ENCODE measurements at places on chromosomes 11 and 22.
A peak's percentile ranks its signal among the peaks of the same experiment; 100 is the strongest.

DNA sequence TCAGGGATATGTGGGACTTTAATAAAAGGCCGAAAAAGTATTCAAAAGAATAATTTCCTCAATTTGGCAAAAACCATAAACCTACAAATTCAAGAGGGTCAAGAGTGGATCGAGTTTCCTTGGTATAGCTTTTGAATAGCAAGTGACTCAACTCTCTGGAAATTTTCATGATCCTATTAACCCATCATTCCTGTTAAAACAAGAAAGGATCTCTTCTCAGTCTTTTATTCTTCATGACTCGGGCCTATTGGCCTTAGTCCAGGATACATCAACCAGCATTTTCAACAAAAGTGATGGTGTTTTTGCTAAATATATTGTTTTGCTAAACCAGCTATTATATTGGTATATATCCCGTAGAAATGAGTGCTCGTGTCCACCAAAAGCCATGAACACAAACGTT lies 110.3 kb downstream of the ATXN10 start:
- no peak for DNase-seq

DNA sequence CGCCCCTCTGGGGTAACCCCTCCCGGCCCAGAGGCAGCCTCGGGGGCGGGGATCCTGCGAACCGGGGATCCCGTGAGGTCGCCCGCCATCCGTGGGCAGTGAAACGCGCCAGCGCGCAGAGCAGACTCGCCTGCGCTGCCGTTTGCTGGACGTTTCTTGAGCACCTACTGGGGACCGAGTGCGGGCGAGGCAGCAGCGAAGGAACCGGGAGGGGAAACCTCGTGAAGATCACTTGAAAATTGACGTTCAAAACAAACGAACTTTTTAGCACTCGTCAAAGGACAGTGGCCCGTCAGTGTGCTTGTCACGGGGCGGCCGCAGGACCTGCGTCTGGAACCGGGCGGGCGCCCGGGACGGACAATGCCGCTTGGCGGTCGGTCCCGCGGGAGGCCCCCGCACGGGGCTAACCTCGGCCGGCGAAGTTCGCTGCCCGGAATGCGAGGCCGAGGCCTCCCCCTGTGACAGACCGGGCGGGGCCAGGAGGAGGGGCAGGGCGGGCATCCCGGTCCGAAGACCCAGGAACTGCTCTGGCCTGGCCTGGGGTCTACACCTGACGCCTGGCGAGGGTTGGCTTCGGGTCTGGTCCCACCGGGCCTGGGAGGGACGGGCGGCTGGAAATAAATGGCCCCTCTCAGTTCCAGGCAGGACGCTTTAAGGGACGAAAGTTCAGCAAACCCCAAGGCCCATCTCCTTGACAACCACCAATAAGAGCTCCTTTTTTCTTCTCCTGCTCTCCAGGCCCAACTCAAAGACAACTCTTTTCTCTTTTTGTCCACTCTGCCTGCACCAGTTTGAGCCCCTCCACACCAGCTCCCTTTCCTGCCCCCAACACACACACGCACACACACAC lies 723 bp upstream of the SCUBE1 start:
- no peak for DNase-seq

DNA sequence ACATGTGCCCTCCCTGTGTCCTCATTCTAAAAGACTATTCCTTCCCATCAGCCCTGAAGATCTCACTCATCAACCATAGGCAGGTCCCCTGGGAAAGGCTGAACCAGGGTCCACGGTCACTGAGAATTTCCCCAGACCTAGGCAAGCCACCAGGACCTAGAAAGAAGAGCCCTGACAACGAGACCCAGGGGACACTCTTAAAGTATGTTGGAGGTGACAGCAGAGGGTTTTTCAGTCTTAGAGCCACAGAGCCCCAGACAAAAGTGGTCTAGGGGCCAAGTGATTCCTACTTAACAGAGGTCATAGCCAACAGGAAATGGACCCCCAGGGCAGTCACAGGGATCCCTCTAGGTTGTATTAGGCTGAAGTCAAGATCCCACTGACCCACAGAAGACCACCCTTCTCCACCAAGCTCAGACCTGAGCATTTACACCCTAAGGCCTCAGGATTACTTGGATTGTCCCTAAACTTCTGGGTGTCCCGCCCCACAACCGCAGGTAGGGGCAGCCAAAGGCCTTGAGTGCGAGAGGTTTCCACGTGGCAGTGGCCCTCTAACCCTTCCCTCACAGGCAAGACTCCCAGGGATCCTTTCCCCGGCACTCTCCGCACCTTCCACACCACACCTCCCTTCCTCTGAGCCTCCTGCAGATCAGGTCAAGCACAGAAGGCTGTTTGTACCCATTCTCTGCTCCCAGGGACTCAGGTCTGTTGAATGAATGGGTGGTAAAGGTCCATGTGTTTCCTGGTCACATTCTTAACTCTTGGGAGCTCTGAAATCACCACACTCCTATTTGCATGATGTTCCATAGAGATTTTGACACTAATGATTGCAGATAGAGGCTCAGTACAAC lies 12.3 kb downstream of the POU2AF1 start:
- no peak for DNase-seq

DNA sequence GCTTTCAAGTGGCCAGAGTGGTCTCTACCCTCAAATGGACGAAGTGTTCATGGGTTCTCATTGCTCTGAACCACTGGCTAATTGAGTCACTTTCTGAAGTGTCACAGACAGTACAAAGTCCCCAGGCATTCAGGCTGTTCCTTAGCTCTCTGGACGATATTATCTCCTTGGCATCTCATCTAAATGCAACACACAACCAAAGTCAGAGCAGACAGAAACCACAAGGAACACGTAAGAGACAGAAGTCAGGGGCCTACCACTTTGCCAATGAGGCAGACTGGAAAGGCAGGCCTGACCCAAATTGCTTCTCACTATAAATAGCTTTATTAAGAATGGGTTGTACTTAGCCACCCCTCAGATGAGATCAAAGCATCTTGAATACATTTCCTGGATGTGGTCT lies 29.0 kb upstream of the LDLRAD3 start:
- no peak for DNase-seq

- DNase-seq: no peak
Measured at GRCh38 chr11:78717041-78717440, 142.4 kb upstream of the NARS2 start.

- DNase-seq: peak; percentile 62
Measured at GRCh38 chr22:45632791-45633515, 38.7 kb upstream of the ATXN10 start.

DNA sequence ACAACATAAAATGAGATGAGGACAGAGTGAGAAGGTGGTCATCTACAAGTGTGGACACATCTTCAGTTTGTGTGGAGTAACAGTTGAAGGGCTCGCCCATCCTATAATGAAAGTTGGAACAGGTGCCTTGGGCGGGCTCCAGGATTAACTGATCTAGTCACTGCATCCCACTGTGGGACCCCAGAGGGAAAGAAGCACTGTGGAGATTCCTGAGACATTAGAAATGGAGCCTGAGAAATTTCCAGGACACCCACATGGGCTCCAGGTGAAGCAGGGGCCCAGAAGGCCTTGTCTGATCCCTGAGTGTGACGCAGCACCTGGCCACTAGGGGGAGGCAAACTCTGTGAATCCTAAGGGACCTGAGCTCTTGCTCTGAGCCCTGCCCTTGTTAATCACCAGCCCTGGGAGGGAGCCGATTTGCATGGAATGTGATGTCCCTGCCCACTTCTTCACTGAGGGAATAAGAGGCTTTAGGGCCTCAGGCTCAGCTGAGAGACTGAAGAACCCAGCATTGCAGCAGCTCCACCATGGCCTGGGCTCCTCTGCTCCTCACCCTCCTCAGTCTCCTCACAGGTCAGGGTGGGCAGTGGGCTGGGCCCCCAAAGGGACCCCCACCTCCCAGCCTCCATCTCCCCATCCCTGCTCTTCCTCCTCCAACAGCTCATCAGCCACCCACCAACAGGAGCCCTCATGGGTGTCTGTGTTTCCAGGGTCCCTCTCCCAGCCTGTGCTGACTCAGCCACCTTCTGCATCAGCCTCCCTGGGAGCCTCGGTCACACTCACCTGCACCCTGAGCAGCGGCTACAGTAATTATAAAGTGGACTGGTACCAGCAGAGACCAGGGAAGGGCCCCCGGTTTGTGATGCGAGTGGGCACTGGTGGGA lies 98.4 kb downstream of the VPREB1 start:
- peak; percentile 54 for DNase-seq

GRCh38 chr11:96486890-96487611 lies 97.2 kb downstream of the JRKL start:
- peak; percentile 84 for DNase-seq

DNA sequence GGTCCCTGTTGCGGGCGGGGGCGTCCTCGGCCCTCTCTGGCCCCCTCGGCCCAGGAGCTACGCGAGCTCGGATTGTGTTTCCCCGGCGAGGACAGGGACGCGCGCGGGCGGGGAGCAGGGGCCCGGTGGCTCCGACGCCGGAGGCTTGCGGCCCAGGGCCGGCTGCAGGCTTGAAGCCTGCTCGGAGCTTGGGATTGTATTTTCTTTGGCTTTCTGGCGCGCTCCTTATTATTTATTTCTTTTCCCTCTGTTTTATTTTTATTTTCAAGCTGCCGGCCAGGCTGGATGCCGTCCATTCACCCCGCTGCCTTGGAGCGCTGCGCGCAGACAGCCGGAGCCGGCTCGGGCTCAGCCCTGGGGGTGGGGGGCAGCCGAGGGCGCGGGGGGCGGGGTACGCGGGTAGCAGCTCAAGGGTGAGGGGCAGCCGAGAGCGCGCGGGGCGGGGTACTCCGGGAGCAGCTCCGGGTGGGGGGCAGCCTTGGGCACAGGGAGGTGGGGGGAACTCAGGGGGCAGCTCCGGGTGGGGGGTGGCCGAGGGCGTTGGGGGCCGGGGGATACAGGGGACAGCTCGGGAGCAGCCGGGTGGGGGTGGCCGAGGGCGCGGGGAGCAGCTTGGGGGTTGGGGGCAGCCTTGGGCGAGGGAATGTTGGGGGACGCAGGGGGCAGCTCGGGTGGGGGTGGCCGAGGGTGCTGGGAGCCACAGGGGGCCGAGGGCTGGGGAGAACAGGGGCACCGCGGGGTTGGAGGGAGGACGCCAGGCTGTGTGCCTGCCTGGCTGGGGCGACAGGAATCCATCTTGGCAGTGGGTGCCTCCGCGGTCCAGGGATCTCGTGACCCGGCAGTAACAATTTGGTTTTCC lies 42.7 kb downstream of the KCNJ1 start:
- no peak for DNase-seq

- no peak for DNase-seq
Measured at GRCh38 chr22:21650823-21651520, 8.9 kb downstream of the SDF2L1 start.

DNA sequence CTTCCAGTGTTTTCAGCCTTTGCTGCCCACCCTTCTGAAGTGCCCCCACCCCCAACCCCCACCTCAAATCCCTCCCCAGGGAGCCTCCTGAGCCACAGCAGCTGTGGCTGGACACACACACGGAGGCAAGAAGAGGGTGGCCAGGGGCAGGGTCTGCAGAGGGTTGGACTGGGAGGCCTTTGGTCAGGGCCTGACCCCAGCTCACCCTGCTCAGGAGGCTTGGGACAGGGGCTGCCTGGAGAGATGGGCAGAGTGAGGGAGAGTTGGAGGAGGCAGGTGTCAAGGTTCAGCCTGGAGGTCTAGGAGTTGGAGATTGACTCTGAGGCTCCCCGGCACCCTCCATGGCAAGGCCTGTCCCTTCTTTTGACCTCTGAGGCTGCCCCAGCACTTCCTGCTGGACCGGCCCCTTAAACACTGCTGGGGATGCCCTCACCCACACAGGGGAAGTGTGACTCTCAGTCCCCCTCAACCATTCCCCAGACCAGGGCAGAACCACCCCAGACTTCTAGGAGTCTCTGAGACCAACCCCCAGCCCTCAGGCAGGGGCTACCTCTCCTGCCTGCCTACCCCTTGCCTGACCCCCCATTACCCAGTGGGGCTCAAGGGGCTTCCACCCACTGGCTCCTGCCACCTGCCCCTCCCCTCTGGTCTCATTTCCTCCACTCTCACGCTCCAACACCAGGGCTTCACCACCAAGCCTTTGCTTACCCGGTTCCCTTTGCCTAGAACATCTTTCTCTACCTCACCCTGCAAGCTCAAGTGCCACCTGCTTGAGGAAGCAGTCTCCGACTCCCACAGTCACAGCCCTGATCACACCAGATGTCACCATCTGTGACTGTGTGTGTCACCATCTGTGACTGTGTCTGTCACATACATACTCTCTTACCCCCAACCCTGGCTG lies 8.6 kb downstream of the ARAP1 start:
- DNase-seq: no peak

- DNase-seq: peak; percentile 31
Measured at GRCh38 chr11:72041364-72042063, 38.8 kb downstream of the NUMA1 start.

- DNase-seq: no peak
Measured at GRCh38 chr22:21989049-21989448, 6.5 kb upstream of the TOP3B start.

DNA sequence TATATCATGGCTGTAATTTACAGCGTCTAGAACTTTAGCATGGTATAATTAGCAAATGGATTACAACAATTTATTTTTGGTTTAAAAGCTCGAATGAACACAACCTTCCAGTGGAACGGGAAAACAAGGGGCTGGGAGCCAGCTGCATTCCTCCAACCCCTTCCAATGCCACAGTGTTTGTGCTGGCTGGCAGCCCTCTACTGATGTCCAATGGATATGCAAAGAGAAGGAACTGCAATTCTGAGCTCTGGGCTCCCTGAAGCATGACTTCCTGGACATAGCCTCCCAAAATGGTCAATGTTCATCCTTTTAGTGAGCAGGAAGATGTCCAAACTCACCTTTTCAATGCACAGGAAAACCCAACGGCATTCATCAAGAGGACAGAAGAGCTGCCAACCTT lies 288.3 kb downstream of the TENM4 start:
- DNase-seq: no peak

DNA sequence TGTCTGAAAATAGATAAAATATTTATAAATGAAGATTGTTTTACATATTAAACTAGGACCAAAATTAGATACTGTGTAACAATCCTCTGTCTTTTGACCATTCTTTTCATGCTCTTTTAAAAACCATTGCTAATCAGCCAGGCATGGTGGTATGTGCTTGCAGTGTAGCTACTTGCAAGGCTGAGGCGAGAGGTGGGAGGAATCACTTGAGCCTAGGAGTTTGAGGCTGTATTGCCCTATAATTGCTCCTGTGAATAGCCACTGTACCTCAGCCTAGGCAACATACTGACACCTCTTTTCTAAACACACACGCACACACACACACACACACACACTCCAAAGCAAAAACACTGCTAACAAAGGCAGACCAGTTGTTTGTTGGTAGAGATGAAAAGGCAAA lies 259.2 kb downstream of the JRKL start:
- DNase-seq: no peak

GRCh38 chr22:20957102-20957682 lies 9.9 kb upstream of the AIFM3 start:
- no peak for DNase-seq

- no peak for DNase-seq
Measured at GRCh38 chr11:119179342-119179741, 5.9 kb upstream of the NHERF4 start.

Data from HepG2 (cell line).